Fibroblast of lung (primary cell): ENCODE measurements at places on chromosomes 12 and 14. TPM values are rescaled to one million over a fixed set of nuclear protein-coding genes. Genes with fewer than 3 reads are reported as not detected.

Gene CRACR2A
- total RNA-seq, result 3.3 and 5.8 TPM in 2 replicates

Gene KRT72
- not detected in 2 replicates for total RNA-seq

Gene RFX4
- total RNA-seq, result not detected in 2 replicates

Gene MANSC1
- total RNA-seq, result 1.3 and 1.8 TPM in 2 replicates

Gene TAS2R8
- under 0.01 TPM in 1 of 2 replicates, not detected in the other for total RNA-seq

Gene COL2A1
- not detected in 2 replicates for total RNA-seq

Gene SOCS2
- total RNA-seq, result 75.5 and 105 TPM in 2 replicates

Gene BLTP3B
- 38.3 and 44.4 TPM in 2 replicates for total RNA-seq

Gene SERPINA10
- not detected in 2 replicates for total RNA-seq

Gene MANSC4
- total RNA-seq, result 0.17 TPM in 1 of 2 replicates, not detected in the other

Gene KRT6B
- total RNA-seq, result not detected in 2 replicates

Gene MDM1
- 12.4 and 12.8 TPM in 2 replicates for total RNA-seq

Gene MIP
- total RNA-seq, result not detected in 2 replicates

Gene ALG10B
- total RNA-seq, result 1.8 and 3.6 TPM in 2 replicates

Gene CEP128
- 6.7 and 7.8 TPM in 2 replicates for total RNA-seq
